Activated CD8-positive, alpha-beta memory T cell treated with anti-CD3 and anti-CD28 coated beads, Interleukin-2, amount 10 ng/mL, durations not matched to agents 7 days and 5 days (primary cell): ENCODE measurements at places on chromosomes 3 and 15.

DNA sequence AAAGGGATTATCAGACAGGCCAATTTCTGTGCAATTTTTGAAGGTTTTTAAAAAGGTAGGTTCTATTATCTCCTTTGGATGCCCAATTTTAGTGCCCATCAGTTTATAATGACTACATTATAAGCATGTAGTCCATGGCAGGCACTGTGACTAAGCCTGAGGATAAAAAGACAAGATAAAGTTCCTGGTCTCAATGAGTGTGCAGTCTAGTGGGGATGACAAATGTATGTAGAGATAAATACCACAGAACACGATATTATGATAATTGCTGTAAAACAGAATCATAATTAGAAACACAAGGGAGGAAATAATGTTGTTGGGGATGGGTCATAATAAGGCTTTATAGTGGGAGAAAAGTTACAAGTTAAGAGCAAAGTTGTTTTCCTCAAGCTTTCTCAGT, 163.1 kb downstream of the ZNF385D start:
- H3K4me3 ChIP-seq = no peak overlapping the region
- DNase-seq = no peak
- H3K27me3 ChIP-seq = no peaks in the 10 kb centered on the region
- no peaks in the 10 kb centered on the region for H3K36me3 ChIP-seq
- H3K27ac ChIP-seq = no peak overlapping the region

DNA sequence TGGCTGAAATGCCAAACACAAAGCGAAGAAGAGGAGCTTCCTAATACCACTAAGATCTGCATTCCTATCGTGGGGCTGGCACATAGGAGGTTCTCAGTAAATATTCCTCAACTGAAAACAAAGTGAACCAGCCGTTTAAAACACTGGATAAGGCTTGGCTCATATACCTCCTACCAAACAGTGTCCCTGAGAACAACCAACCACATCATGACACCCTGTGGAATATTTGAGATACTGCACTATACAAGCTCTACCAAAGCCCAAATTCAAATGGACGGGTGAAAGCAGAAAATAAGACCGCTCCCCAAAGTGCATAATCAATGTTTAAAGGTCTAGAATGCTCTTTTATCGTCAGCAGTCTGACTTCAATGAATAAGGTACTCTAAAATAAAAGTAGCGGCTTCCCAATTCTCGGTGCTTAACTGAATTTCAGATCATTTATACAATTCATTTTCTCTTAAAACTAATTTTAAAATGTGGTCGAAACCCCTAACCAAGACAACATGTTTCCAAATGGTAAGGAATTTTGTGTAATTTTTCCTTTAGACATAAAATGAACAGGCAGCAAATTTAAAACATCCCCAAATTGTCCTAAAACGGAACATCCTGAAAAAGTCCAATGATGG, 425.8 kb downstream of the ERC2 start:
- no peaks in the 10 kb centered on the region for H3K27me3 ChIP-seq
- no peak overlapping the region for H3K4me3 ChIP-seq
- H3K36me3 ChIP-seq = no peaks in the 10 kb centered on the region
- no peak for DNase-seq
- H3K27ac ChIP-seq = no peak overlapping the region

GRCh38 chr3:16236856-16237393, 27.8 kb downstream of the DPH3 start:
- peaks cover 6% of the 10 kb centered on the region for H3K27me3 ChIP-seq
- no peak overlapping the region for H3K27ac ChIP-seq
- H3K36me3 ChIP-seq = peaks cover 2% of the 10 kb centered on the region
- DNase-seq = no peak
- H3K4me1 ChIP-seq = peaks cover 12% of the 10 kb centered on the region

DNA sequence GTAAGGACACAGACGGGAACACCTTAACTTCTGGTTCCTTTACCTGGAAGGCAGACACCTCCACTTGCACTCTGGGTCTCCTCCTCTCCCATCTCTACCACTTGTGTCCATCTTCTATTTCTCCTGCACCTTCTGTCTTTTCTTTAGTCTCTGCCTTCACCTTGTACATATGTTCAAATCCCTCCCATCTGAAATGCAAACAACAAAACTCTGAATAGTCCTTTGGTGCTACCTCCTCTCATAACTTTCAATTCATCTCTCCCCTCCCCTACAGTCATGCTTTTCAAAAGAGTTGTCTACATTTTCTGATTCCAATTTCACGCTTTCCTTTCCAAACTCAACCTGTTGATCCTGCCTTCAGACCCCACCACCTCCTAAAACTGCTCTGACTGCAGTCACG, 5.3 kb upstream of the CRABP1 start:
- no peaks in the 10 kb centered on the region for H3K36me3 ChIP-seq
- H3K4me3 ChIP-seq = no peak overlapping the region
- DNase-seq = no peak
- H3K27me3 ChIP-seq = peaks cover 28% of the 10 kb centered on the region
- no peak overlapping the region for H3K27ac ChIP-seq

DNA sequence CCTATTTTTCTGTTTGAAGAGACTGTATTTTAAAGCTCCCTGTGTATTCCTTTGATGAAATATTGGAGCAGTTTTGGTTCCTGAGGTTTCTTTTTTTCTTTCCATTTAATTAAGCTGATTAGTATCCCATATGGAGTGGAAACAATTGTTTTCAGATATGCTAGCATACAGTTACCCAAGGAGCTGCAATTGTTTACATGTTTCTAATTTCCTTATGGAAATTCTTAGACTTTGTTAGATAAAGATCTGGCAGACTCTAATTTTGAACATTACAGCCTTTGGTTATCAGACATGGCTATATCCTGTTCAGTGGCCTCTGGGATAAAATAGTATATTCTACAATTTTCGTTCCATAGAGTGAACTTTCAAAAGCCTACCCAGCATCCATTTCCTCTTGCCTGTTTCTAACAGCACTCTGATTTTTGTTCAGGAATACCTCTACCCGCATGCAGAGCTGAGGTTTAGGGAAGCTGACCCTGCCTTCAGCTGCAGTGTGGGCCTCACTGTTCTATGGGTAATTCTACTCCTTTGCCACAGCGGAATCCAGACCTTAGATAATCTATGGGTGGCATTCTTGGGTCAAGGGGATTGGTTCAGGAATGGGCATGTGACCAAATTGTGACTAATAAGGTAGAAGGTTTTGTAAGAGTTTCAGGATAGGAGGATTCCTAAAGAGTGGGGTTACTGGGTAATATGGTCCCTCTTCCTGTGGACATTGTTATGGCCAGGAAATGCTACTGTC, 161.1 kb upstream of the ANKRD28 start:
- H3K27ac ChIP-seq = no peak overlapping the region
- no peak for DNase-seq
- H3K36me3 ChIP-seq = no peaks in the 10 kb centered on the region
- no peaks in the 10 kb centered on the region for H3K4me1 ChIP-seq

- no peaks in the 10 kb centered on the region for H3K36me3 ChIP-seq
- DNase-seq = no peak
- no peaks in the 10 kb centered on the region for H3K4me1 ChIP-seq
- H3K27ac ChIP-seq = no peak overlapping the region
These were observed 39.6 kb downstream of the SEMA6D start for GRCh38 chr15:47756872-47757271.

GRCh38 chr3:14502472-14502871, 37.7 kb downstream of the GRIP2 start:
- H3K27me3 ChIP-seq = peaks cover 12% of the 10 kb centered on the region
- no peak overlapping the region for H3K4me3 ChIP-seq
- no peak for DNase-seq
- no peak overlapping the region for H3K27ac ChIP-seq
- no peaks in the 10 kb centered on the region for H3K4me1 ChIP-seq

DNA sequence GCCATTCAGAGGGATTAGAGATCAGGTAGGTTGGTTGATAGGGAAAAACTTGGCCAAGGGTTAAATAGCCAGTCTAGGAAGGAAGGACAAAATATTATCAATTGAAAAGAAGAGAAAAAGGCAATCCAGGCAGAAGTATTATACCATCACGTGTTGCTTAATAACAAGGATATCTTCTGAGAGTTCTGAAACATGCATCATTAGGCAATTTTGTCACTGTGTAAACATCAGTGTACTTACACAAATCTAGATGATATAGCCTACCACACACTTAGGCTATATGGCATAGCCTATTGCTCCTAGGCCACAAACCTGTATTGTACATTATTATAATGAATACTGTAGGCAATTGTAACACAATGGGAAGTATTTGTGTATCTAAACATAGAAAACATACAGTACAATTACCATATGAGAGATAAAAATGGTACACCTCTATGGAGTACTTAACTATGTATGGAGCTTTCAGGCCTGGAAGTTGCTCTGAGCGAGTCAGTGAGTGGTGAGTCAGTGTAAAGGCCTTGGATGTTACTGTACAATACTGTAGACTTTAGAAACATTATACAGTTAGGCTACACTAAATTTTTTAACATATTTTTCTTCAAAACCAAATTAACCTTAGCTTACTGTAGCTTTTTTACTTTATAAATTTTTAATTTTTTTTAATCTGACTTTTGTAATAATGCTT, 2.7 kb downstream of the TEX55 start:
- peaks cover 13% of the 10 kb centered on the region for H3K27me3 ChIP-seq
- no peaks in the 10 kb centered on the region for H3K36me3 ChIP-seq
- no peak overlapping the region for H3K4me3 ChIP-seq
- no peak overlapping the region for H3K27ac ChIP-seq

DNA sequence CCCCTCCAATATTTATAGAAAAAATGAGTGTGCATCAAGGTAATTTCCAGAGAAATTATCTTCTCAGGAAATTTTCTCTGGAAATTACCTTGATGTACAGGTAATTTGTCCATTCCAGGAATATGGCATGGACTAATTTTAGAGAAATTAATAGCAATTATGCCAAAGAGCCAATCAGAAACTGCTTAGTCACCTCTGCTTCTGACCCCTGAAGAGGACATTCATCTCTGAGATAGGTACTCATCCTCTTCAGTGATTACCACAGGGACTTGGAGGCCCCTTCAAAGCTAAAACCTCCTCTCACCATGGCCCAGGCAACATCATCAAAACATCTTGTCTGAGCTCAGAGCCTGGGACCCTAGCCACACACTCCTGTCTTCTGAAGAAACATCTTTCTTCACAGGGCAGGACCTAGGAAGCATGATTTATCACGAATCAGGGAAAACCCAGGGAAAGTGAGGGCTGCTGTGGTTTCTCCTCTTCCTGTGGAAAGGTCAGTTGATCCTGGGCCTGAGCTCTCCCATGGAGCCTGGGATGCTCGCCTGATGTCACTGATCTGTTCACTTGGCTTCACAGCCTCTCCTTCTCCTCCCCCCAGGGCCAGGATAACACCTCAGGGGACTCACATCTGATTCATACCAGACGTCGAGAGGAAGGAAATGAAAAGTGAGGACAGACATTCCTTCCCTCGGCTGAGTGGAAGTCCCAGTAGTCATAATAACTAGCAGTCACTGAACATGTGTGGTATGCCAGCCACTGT, 210.5 kb downstream of the DTWD1 start:
- DNase-seq = no peak
- peaks cover 2% of the 10 kb centered on the region for H3K36me3 ChIP-seq
- no peak overlapping the region for H3K4me3 ChIP-seq
- no peaks in the 10 kb centered on the region for H3K4me1 ChIP-seq
- H3K27ac ChIP-seq = no peak overlapping the region

DNA sequence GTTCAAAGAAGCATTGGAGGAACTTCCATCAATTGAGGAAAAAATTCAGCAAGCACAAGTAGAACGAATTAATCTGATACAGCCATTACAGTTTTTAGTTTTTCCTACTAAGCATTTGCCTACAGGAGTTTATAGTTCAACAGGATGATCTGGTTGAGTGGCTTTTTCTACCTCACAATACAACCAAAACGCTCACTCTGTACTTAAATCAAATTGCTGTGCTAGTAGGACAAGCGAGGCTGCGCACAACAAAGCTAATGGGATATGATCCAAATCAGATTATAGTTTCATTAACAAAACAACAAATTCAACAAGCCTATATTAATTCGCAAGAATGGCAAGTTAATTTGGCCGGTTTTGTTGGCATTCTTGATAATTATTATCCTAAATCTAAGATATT, 44.2 kb downstream of the ETFA start:
- peaks cover 92% of the 10 kb centered on the region for H3K36me3 ChIP-seq
- no peaks in the 10 kb centered on the region for H3K27me3 ChIP-seq
- DNase-seq = no peak
- peaks cover 5% of the 10 kb centered on the region for H3K4me1 ChIP-seq
- H3K4me3 ChIP-seq = no peak overlapping the region

- H3K36me3 ChIP-seq = no peaks in the 10 kb centered on the region
- no peaks in the 10 kb centered on the region for H3K4me1 ChIP-seq
- peaks cover 5% of the 10 kb centered on the region for H3K27me3 ChIP-seq
- H3K4me3 ChIP-seq = no peak overlapping the region
- no peak for DNase-seq
These were observed 23.6 kb upstream of the DUT start for GRCh38 chr15:48307586-48307985.

DNA sequence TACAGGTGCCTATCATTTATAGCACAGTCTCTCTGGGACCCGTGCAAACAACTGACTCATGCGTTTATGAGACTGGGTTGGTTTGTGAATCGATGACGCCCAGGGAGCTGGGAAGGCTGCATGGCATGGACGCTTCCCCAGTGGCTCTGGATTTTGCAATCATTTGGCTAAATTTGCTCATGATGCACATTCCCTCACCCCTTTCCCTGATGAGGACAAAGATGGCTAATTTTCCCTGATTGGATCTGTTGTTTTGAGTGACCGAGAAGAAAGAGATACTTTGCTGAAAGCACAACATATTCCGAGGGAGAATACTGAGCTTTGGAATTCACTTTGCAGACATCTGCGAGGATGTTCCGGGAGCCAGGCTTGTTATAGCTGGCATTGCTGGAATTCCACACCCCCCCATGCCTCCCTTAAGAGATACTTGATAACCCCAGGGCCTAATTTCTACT, 51.1 kb downstream of the CGNL1 start:
- no peaks in the 10 kb centered on the region for H3K36me3 ChIP-seq
- H3K4me3 ChIP-seq = no peak overlapping the region
- H3K27me3 ChIP-seq = peaks cover 17% of the 10 kb centered on the region
- H3K4me1 ChIP-seq = no peaks in the 10 kb centered on the region

DNA sequence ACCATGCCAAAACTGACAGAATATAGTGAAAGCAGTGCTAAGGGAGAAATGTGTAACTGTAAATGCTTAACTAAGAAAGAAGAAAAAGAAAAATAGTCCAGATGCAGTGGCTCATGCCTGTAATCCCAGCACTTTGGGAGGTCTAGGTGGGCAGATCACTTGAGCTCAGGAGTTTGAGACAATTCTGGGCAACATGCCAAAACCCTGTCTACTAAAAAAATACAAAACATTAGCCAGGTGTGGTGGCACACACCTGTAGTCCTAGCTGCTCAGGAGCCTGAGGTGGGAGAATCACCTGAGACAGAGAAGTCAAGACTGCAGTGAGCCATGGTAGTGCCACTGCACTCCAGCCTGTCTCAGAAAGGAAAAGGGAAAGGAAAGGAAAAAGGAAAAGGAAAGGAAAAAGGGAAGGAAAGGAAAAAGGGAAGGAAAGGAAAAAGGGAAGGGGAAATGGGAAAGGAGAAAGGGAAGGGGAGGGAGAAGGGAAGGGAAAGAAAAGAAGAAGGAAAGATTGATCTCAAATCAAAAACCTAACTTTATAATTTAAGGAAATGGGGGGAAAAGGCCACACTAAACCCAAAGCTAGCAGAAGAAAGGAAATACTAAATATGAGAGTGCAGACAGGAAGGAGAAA, 20.3 kb downstream of the C3orf33 start:
- no peaks in the 10 kb centered on the region for H3K27me3 ChIP-seq
- no peak overlapping the region for H3K27ac ChIP-seq
- H3K36me3 ChIP-seq = peaks cover 12% of the 10 kb centered on the region
